Neural progenitor cell (in vitro differentiated cells): ENCODE measurements at places on chromosomes 4 and X. TPM values are rescaled to one million over a fixed set of nuclear protein-coding genes. Genes with fewer than 3 reads are reported as not detected.
A peak's percentile ranks its signal among the peaks of the same experiment; 100 is the strongest.

Gene PRRG3
- total RNA-seq: 1.9 and 2.0 TPM in 2 replicates

DNA sequence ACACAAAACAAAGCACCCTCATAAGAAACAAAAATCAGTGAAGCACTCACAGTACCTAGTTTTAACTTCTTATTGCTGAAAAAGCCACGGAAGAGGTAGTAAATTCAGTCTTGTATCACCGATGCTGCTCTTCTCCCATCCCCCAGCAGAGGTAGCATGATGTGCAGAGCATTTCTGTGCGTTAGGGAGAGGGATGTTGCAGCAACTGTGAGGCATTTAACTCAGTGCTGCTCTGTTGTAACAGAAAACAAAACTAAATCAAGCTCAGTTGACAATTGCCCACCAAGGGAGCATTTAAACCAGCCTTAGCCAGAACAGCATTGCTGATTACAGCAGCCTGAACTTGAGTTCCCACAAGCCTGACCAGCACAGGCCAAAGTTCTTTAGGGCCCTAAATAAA lies 1279.7 kb upstream of the ADGRL3 start:
- peak; percentile 51 for DNase-seq

Gene TMSB15B
- 30.2 and 47.4 TPM in 2 replicates for total RNA-seq

DNA sequence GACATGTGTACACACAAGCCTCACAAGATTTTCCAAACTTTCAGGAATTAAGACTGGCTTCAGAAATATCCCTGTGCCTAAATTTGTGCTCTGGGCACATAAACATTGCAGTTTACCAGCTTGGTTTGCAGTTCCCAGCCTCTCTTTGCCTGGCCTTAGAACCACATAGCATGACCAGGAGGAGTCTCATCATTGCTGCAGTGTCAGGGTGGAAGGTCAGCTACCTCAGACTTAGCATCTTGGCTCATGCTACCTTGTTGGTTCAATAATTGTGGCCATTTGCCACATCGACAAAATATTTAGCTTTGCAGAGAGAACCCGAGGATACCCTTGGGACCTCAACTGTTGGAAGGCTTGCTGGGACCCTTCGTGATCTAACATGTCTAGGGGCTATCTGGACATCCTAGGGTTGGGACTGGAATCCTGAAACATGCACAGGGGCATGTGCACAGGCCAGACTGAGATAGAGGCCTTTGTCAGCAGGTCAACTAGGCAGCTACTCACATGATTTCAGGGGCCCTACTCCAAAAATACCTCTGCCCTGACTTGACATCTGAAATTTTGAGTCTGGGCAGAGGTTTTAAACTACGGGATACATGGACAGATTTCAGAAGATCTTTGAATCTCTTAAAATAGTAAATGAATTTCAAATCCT lies 8.0 kb upstream of the SUPT20HL2 start:
- DNase-seq: no peak

GRCh38 chr4:8142556-8142955 lies 16.1 kb downstream of the ABLIM2 start:
- DNase-seq: no peak

Gene CDKL2
- total RNA-seq: 1.2 and 2.9 TPM in 2 replicates

Gene GPRASP1
- 7.0 and 7.3 TPM in 2 replicates for total RNA-seq
